ENCODE measurements at places on chromosomes 16 and 17.

- no peak for DNase-seq
Observed at GRCh38 chr17:34249478-34249877, 5.6 kb upstream of the CCL2 start.

DNA sequence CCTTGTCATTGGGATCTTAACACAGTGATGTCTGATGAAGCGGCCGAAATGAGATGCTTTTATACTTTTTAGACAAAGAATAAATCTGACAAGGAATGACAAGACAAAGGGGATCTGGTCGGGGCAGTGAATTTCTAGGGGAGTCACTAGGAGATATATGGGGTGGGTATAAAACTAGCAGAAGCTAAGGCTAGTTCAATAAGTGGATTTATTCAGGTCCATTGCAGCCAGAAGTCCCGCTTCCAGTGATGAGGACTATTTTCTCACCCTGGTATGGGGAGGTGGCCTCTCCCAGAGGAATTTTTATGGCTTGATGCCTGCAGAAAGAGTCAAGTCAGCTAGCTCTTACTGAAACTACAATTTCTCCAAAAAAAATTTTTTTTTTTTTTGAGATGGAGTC, 23.9 kb downstream of the SLC38A8 start:
- no peak for DNase-seq

- DNase-seq: no peak
Observed at GRCh38 chr16:20613481-20614185, 37.5 kb upstream of the ACSM2B start.

DNA sequence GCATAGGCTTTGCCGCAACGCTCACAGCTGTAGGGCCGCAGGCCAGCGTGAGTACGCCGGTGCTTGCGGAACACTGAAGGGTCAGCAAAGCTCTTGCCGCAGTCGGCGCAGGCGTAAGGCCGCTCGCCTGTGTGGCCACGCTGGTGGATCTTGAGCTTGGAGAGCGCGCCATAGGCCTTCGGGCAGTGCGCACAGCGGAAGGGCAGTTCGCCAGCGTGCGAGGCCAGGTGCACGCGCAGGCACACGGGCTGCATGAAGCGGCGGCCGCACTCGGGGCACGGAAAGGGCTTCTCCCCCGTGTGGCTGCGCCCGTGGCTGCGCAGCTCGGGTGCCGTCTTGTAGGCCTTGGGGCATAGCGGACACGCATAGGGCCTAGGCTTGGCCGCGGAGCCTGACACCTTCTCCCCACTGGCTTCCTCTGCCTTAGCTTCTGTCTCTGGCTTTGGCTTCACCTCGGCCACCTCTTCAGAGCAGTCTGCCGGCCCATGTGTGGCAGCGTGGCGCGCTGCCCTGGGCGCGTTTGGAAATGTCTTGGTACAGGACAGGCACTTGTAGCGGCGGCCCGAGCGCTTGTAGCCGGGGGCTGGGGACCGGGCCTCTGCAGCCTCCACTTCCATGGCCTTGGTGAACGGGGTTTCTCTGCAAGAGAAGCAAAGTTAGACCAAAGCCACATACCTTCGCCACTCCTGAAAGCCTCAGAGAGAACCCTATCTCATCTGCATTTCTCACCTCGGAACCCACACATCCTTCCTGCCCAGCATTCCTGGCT, 10.0 kb downstream of the ZNF668 start:
- DNase-seq: no peak

DNA sequence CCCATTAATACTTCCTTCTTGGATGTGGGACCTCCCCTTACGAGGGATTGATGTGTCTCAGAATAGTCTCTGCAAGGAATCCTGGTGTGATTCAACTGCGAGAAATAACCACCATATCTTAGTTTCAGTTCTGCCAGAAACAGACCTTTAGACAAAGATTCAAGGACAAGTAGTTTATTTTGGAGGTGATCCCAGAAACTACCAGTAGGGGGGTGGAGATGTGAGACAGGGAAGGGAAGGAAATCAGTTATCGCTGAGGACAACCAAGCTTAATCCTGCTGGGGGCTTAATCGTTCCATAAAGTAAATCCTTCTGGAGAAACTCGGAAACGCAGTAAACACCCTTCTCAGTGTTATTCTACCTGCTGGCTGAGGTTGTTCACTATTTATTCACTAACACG, 5.0 kb upstream of the SDR42E1 start:
- DNase-seq: no peak

DNA sequence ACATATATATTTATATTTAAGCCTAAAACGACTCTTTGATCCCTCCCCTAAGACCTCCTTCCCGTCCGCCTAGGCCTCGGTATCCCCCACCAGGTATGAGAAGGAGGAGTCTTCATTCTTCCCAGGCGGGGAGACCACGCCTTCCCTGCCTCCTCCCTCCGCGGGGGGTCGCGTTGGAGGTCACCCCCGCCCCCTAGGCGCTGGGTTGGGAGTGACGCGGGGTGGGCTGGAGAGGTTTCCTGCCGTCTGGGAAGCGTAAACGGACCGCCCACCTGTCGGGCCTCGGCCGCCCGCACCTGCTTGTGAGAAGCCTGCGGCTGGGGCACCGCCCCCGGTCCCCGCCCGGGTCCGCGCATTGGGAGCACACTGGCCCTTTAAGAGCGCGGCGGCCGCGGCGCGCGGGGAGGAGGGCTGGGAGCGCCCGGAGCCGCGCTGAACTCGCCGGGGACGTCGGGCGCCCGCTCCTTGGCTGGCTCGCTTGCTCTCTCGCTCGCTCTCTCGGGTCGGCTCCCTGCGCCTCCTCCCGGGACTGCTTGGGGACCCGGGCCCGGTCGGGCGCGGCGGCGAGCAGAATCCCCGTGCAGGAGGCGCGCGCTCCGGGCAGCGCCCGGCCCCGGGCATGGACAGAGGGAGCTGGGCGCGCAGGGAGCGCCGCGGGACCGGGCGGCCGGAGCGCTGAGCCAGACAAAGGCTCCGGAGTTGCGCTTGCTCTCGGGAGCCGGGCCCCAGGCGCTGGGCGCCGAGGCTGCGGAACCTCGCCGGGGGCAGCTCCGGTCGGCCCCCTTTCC, at the start of gene MMP15:
Gene MMP15, plus strand, starts transcription at position 404 of the 788 bp plus-strand sequence. CDS start 597 bp downstream, outside the sequence.
- DNase-seq: peak; percentile 45

GRCh38 chr16:69407702-69408323, 16.6 kb upstream of the CYB5B start:
- DNase-seq: no peak

DNA sequence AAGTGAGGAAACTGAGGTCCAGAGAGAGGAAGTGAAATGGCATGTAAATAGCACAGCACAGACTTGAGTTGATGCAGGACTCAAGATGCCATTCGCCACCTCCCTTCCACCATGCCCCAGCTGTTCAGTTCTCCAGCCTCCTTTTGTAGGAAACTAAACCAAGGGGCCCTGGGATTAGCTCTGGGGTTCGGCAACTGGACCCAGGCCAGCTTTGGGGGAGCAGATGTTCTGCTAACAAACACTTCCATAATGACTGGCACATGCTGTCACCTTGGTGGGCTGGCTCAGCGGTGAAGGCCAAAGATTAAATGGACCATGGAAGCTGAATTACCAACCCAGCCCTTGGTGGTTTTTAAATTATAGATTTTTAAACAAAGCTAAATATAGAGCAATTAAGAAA, 77.0 kb downstream of the IRX6 start:
- DNase-seq: no peak

GRCh38 chr17:13597723-13598347, 3.9 kb downstream of the HS3ST3A1 start:
- no peak for DNase-seq

DNA sequence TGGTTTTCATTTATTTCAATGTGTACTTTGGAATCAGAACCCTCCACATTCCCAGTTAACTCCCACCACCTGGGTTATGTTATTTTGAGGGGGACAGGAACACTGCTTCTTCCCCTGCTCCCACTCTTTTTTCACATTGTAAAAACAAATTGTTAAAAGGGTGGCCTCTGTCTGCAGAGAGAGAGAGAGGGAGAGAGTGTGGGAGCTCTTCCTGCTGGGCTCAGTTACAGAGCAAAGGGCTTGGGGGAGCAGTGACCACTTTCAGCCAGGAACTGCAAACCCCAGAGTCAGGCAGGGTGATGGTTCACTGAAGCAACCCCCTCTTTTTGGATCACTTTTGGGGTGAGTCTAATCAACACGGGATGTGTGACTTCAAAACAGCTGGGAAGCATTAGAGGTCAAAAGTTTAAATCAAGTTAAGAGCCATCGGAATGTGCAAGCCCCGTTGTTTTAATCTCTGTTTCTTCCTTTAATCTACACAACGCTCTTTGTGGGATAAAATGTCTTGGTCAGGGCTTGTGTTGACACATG, 577.0 kb upstream of the CDH11 start:
- DNase-seq: no peak

DNA sequence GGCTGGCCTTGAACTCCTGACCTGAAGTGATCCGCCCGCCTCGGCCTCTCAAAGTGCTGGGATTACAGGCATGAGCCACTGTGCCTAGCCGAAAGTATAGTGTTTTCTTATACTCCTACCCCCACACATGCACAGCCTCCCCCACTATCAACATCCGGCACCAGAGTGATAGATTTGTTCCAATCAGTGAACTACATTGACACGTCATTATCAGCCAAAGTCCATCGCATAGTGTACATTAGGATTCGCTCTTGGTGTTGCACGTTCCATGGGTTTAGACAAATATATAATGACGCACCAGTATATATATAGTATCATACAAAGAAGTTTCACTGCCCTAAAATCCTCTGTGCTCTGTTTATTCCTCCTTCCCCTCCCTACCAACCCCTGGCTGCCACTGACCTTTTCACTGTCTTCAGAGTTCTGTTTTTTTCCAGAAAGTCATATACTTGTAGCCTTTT, 11.9 kb upstream of the TM4SF5 start:
- no peak for DNase-seq

Measured in activated T-cell treated with anti-CD3 and anti-CD28 coated beads for 24 hours (primary cell).